NCI-H1417 treated with DMSO at 0.1 percent for 48 hours (cell line): ENCODE measurements at places on chromosomes 2 and 18.

- DNase-seq, result no peak
Measured at GRCh38 chr2:497770-498492, 179.3 kb downstream of the TMEM18 start.

GRCh38 chr2:168722592-168722991 lies 79.8 kb upstream of the NOSTRIN start:
- DNase-seq, result no peak

DNA sequence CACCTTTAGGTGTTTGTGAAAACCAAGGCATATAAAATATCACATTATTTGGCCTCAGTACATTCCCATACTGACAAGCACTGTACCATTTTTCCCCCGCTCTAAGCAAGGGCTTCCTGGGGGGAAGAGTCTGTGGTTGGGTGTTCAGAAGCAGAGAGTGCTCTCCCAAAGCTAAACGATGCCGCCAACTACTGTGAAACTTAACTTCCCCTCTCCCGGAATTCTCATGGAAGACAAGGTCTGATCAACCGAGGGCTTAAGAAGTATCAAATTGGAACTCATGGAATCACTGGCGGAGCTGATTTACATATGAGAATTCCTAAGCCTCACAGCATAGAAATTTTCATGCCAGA lies 433 bp upstream of the MFF start:
- DNase-seq, result no peak

GRCh38 chr2:186126181-186126580 lies 359.9 kb upstream of the ZC3H15 start:
- no peak for DNase-seq
